ENCODE measurements at places on chromosomes 3 and 15. TPM values are rescaled to one million over a fixed set of nuclear protein-coding genes. Genes with fewer than 3 reads are reported as not detected.

Gene NXPE3
- total RNA-seq, result 6.1 TPM

Gene CCR8
- total RNA-seq, result not detected

Gene IMPG2
- total RNA-seq, result 0.70 TPM

Gene SV2B
- total RNA-seq, result 2.1 TPM

Gene KCNMB3
- total RNA-seq, result 3.0 TPM

Gene CASR
- total RNA-seq, result 24.4 TPM

Gene MEIS2
- 276 TPM for total RNA-seq

Gene ULK4
- total RNA-seq, result 13.7 TPM

Gene CFAP91
- 12.7 TPM for total RNA-seq

Gene NEDD4
- total RNA-seq, result 15.3 TPM

Gene DHX36
- total RNA-seq, result 67.3 TPM

Gene SELENOS
- 43.1 TPM for total RNA-seq

Gene TEX55
- not detected for total RNA-seq

Gene BFSP2
- not detected for total RNA-seq

Gene MESP2
- total RNA-seq, result 0.41 TPM

Gene NOX5
- total RNA-seq, result 0.23 TPM

Gene RASGRF1
- 0.35 TPM for total RNA-seq

Gene ADAMTSL3
- 11.9 TPM for total RNA-seq

Gene RGMA
- total RNA-seq, result 14.6 TPM

Gene SEC62
- total RNA-seq, result 56.0 TPM

Gene TAMM41
- 16.8 TPM for total RNA-seq

Gene SKOR1
- 0.29 TPM for total RNA-seq

Gene ALPK3
- 20.2 TPM for total RNA-seq

Gene CTNNB1
- total RNA-seq, result 597 TPM

Gene USP19
- total RNA-seq, result 75.8 TPM

Gene BOC
- 40.6 TPM for total RNA-seq

Gene NANOGP8
- 1.7 TPM for total RNA-seq

Gene SFMBT1
- 13.0 TPM for total RNA-seq

Gene CCR3
- 0.47 TPM for total RNA-seq

Gene DOCK3
- 0.88 TPM for total RNA-seq

Gene ASTE1
- 9.5 TPM for total RNA-seq
